ENCODE measurements at places on chromosomes 2 and 18.
A peak's percentile ranks its signal among the peaks of the same experiment; 100 is the strongest.

- DNase-seq: no peak
Observed at GRCh38 chr2:24658531-24659202, 134.5 kb downstream of the PTRHD1 start.

DNA sequence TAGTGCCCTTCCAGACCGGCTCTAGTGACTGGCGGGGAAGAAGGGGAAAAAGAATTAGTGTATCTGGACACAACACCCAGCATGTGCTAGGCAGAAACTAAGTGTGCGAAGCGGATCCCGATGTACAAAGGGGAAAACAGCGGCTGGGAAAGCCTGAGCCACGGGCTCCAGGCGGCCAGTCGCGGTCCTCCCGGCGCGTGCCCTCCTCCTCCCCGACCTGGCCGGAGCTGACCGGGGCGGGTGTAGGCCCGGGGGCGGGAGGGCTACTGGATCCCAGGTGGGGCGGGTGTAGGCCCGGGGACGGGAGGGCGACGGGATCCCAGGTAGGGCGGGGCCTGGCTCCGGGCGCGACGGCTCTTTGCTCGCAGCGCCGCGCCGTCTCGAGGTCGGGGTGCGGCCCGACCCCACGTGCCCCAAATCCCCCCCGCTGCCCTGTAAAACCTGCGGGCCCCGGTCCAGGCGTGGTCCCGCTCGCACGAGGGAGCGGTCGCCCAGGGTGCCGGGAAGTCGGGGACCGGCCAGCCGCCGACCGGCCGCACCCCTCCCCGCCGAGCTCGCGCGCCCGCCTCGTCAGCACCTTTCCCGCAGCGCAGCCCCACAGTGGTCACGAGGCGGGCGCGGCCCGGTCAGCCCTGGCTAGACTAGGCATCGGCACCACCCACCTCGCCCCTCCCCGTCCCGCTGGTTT, 48.8 kb downstream of the C2orf42 start:
- DNase-seq: no peak

- no peak for DNase-seq
Observed at GRCh38 chr2:224381521-224382279, 20.2 kb downstream of the FAM124B start.

GRCh38 chr2:160650196-160651118, 156.8 kb upstream of the RBMS1 start:
- DNase-seq: no peak

DNA sequence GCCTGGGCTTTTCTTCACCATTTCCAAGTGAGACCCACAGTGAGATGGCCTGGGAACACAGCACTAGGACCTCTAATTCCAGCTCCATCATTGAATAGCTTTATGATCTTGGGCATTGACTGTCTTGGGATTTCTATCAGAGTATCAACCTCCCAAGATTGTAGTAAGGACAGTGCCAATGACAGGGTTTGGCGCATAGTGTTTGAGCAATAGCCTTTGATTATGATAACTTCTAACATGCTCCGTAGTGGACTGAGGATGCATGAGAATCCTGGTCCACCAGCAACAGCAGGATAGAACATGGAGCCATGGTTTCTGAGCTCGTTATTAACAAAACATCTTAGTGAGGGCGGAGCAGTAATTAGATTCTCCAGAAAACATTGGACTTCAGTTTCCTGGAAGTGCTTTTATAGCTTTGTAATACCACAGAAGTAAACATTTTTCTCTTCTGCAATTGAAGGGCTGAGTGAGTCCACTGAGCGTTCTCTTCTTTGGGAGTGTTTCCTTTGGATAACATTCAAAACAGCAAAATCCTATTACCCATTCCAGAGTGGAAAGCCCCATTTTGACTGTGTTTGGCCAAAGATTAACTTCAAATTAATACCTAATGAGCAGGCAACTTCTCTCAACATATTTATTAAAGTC, 63.7 kb downstream of the IL1R2 start:
- no peak for DNase-seq

- peak; percentile 28 for DNase-seq
Observed at GRCh38 chr2:134574611-134575330, 144.0 kb downstream of the TMEM163 start.

DNA sequence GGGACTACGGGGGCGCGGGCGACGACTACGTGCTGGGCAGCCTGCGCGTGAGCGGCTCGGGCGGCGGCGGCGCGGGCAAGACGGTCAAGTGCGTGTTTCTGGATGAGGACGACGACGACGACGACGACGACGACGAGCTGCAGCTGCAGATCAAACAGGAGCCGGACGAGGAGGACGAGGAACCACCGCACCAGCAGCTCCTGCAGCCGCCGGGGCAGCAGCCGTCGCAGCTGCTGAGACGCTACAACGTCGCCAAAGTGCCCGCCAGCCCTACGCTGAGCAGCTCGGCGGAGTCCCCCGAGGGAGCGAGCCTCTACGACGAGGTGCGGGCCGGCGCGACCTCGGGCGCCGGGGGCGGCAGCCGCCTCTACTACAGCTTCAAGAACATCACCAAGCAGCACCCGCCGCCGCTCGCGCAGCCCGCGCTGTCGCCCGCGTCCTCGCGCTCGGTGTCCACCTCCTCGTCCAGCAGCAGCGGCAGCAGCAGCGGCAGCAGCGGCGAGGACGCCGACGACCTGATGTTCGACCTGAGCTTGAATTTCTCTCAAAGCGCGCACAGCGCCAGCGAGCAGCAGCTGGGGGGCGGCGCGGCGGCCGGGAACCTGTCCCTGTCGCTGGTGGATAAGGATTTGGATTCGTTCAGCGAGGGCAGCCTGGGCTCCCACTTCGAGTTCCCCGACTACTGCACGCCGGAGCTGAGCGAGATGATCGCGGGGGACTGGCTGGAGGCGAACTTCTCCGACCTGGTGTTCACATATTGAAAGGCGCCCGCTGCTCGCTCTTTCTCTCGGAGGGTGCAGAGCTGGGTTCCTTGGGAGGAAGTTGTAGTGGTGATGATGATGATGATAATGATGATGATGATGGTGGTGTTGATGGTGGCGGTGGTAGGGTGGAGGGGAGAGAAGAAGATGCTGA, 1.4 kb downstream of the SOX11 start:
- DNase-seq: peak; percentile 48

DNA sequence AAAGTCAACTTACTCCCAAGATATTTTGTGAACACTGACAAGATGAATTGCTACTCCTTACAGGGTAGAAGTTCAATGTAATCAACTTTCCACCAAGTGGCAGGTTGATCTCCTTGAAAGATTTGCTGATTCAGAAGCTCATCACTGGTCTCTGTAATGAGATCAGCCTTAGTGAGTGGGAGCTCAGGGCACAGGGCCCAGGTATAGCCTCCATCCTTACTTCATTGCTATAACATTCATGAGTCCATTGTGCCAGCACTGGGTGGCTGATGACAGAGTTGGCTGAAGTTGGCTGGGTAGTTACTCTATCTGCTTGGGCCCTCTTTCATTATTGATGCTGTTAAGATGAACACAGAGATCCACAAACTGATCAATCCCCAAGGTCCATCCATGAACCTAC, 379.0 kb downstream of the IRS1 start:
- DNase-seq: no peak

DNA sequence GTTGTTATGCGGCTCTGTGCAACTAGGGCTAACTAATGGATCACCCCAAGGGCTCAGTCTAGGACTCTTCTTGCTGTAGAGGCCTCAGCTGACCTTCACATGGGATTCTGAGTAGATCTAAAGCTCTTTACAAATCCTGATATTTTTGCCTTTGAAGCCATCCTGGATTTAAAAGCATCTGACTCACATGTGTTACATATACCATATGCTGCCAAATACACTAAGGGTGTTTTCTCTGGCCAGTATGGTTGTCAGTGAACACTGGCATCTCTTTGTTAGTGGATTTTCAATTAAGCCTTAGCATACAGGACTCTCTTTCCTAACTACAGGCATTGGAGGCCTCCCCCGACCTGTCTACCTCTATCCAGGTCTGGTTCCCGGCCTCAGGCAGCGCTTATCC, 992.8 kb upstream of the FANCL start:
- no peak for DNase-seq

DNA sequence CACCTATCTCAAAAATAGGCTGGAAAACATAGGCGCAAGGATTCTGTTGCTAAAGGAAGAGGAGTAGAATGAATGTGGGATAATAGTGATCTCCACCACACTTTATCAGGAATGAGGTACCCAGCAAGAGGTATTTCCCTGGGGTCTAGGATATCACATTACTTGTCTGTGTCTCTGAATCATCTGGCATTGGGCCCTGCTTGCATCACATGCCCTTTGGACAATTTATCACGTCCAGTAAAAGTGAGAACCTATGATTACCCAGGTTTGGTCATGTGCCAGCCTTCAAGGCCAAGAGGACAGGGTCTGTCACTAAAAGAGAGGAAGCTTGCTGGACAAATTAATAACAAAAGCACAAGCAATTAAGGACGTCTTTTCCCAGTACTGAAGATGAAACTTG, 11.4 kb upstream of the TRAPPC8 start:
- no peak for DNase-seq

DNA sequence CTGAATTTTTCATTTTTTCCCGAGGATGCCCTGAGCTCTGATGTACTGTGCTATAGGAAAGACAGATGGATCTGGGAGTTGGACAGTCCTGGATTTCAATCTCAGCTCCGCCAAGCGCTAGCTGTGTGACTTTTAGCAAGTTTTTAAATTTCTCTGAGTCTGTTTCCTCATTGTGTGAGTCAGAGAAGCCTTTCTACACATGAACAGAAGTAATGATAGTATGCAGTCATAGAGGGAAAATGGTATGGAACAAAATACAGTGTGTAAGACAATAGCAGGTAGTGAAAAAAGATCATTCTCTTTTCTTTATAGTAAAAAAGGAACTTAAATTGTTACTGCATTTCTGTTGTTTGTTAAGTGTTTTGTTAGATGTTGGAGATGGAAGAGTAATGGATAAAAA, 52.4 kb upstream of the PPM1B start:
- DNase-seq: no peak

- DNase-seq: no peak
Observed at GRCh38 chr2:38427936-38428335, 50.9 kb upstream of the ATL2 start.

All from muscle of arm (tissue), 14 donors.